DMS153 (cell line): ENCODE measurements at places on chromosomes 5 and 9.

GRCh38 chr5:17228821-17229291 is 11.4 kb downstream of the BASP1 start:
- DNase-seq = peak; percentile 91

- no peak for DNase-seq
These were observed 4.4 kb upstream of the SMIM3 start for GRCh38 chr5:150774145-150774544.

- DNase-seq = no peak
These were observed 47.8 kb upstream of the PSD2 start for GRCh38 chr5:139747583-139748504.

- no peak for DNase-seq
These were observed 38.1 kb downstream of the FAF2 start for GRCh38 chr5:176486189-176486757.

DNA sequence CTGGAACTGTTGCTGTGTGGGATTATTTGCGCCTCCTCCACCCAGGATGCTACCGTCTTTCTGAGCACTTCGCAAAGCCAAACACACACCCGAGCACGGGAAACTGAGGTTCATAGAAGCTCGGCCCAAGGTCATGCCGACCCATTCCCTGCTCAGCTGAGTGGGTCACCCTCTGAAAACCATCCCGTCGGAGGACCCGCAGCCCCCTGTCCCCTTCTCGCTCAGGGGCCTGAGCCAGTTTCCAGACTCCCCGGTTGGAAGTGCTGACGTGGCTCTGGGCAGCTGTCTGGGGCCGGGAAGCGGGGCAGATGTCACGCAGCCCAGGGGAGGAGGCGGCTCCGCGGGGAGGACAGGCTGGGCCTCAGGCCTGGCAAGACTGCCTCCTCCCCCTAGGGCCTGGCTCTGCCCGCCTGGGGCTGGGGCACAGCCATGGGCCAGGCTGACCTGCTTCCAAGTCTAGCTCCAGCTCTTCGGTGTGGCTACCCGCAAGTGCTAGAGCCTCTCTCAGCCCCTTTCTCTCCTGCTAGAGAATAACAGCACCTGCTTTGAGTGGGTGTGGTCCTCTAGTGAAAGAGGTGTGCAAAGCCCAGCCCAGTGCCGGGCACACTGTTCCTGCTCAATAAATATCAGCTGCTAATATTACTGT is 9.9 kb upstream of the CXXC5 start:
- DNase-seq = peak; percentile 51

- peak; percentile 28 for DNase-seq
These were observed 29.4 kb upstream of the TMEM250 start for GRCh38 chr9:136147890-136148714.

DNA sequence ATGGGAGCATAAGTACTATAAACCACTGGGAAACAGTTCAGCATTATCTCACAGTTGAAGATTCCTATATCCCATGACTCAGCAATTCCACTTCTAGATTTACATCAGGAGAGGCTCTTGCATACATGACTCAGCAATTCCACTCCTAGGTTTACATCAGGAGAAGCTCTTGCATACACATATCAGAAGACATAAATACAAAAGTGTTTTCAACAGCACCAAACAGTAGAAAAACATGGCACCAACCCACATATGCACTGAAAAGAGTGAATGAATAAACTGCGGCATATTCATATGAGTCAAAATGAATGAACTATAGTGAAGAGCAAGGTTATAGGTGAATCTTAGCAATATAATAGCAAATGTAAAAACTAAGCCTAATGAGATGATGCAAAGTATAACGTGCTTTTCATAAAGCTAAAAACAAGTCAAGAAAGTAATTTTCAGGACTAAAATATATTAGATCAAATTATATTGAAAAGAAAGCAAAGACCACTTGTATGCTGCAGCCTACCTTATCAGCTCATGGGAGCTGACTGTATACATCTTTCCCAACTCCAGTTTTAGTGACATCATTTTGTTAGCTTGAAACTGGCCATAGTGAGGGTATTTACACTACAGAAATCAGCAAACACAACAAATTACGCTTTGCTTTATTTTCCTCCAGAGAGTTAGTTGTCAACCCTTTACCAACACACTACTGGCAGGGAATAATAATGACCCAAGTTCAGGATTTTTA is 95.8 kb downstream of the ANKRD18B start:
- peak; percentile 55 for DNase-seq

DNA sequence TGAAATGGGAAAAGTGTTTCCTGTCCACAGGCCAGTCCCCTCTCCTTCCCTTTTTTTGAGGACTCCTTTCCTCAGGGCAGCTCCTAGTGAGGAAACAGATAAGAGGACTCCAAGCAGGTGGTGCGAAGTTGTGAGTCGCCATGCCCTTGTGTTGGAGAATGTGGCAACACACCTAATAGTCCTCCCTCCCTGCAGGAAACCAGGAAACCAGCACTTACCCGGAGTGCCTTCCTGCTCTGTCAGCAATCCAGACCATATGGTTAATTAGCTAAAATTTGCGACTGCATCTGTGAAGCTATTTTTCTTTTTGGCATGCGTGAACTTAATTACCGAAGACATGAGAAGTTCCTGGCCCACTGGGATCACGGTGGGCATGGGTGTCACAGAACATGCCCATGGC is 69.9 kb downstream of the TRIM32 start:
- DNase-seq = no peak

DNA sequence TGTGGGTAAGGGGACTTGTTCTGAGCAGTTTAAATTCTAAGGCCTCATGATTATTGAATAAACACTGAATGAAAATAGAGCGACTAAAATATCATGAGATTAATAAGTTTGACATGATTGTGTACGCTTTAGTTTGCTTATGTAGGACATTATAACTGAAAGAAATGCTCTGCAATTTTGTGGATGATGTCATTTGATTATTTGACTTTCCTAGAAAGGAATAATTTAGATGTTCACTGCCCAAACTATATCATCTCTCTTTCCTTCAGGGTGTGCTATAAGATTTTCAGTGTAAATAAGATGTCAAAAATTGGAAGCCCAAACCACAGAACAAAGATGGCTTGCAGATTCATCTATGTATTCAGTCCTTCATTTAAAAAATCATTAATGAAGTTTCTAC is 115.7 kb upstream of the MTAP start:
- DNase-seq = no peak

DNA sequence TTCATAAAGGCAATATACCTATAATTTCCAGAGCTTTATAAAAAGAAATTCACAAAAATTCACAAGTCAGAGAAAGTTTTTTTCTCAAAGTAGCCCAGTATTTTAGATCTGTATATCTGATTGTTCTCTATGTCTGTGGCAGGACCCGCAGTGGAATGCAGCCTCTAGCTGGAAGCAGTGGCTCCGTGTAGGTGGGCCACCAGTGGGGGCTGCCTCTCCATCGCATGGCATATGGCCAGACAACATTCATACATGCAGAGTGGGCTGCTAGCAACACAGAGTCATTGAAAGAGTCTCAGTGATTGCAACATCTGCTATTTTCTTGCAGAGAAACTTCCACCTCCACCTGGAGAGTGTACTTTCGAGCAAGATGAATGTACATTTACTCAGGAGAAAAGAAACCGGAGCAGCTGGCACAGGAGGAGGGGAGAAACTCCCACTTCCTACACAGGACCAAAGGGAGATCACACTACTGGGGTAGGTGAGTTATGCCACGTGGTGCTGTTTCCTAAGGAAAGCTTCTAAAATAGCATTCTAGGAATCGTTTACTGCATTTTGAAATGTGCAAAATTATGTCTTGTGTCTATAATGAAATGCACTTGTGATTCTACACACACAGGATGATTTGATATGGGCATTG is 88.5 kb upstream of the SMC5 start:
- DNase-seq = no peak

DNA sequence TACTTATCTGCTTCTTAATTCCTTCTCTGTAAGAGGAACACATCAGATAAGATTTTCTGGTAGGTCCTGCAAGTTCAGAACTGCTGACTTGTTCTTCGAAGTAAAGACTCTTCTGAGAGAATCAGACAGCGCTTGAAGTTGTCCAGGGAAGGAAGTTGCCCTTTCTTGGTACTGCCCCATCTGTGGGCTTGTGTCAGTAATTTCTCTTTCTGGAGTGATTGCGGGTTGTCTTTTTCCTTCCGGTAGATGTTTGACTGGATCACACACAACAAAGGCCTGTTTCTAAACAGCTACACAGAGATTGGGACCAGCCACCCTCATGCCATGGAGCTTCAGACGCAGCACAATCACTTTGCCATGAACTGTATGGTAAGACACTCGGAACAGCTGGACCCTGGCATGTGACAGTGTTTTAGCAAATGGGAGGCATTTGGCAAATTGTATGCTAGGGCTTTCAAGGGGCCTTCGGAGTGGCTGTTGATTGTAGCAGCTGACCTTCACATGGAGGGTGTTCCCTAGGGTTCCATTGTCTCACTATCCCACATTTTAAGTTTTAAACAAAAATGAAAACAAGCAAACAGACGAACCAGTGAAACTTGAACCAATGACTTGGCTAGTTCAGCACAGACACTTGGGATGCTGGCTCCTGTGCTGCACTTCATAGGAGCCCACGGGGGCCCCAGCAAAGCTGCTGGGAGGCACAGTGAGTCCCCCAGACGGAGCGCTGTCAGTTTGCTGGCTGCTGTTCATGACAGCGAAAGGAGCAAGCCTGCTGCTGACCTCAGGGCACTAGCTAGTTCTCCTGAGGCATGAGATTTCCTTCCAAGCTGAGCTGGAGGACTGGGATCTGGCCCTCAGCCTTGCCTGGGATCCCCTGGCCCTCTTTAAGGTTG is 149.9 kb downstream of the TRIO start:
- DNase-seq = no peak

- no peak for DNase-seq
These were observed 123.5 kb upstream of the SARDH start for GRCh38 chr9:133861692-133862091.
